ENCODE measurements at places on chromosomes 5 and 9.
A peak's percentile ranks its signal among the peaks of the same experiment; 100 is the strongest.

DNA sequence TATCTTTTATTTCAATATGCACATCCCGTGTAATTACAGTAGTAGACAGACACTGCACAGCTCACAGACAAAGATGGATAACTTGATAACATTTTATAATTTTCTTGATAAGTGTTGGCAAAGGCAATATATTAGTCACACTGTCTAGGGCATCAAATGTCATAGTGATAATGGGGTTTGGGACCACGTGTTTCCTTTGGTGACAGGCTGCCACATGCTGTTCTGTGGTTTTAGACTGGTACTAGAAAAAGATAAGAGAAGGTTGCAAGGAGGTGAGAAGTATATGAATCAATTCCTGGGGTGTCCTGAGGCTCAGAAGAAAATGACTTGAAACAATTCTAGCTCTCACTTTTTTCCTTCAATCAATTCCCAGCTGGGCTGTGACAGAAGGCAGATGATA, 258.8 kb upstream of the CHD1 start:
- DNase-seq, result no peak

DNA sequence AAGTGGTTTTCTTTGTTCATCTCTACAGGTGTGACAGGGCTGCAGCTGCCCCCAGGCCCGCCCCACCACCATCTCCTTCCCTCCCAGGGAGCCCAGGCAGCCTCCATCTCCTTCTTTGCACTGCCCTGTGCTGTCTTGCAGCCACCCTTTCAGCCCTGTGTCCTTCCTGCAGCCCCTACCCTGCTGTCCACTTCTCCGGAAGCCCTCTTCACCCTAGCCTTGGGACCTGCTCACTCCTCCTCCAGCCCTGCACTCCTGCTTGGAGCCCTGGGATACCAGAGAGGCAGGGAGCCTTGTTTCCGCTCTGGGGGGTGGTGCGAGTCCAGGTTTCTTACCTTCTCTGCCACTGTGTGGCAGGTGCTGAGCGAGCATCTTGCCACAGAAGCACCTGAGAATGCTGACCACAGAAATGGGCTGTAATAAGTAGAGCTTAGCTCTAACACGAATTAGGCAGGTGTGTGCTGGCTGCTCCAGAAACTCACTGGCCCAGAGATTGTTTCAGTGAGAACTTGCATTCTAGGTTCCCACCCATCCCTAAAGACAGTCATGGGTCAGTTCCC, 51.3 kb upstream of the GADD45G start:
- DNase-seq, result no peak

- DNase-seq, result peak; percentile 33
Observed at GRCh38 chr9:111037708-111038330, 451 bp downstream of the LPAR1 start.

- DNase-seq, result no peak
Observed at GRCh38 chr9:35374910-35375309, 115.0 kb upstream of the RUSC2 start.

- no peak for DNase-seq
Observed at GRCh38 chr9:35549441-35549840, 55.6 kb upstream of the TESK1 start.

DNA sequence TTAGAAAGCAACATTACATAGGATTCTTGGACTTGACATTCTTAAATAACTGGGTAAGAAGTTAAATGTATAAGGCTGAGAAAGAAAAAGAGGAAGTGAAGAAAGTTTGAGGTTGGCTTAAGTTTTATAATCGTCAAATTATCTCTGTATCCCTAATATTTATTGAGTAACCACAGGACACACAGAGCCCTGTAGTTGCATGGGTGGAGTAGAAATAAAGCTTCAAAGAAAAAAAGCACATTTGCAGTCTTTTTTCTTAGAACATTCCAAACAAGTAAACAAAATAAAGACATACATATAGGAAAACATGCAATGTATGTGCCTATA, 137.0 kb downstream of the CCDC192 start:
- DNase-seq, result no peak

All from fibroblast of upper back skin (primary cell).